ENCODE measurements at places on chromosomes 11 and 22.

DNA sequence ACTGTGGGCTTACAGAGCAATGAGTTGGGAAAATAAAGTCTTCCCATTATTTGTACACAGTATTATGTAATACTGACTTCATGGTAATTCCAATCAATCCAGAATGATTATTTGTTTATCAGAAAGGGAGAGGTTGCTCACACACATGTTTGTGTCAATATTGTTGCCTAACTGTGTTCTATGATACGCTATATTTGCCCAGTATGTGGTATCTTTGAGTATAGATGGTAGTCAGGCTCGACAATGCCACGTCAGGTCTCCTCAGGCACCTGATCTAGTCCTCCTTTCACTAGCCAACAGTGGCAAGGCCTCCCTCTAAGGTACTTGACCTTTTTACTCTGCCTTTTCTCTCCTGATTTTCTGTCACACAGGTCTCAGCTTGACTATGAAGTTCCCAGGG is 5.3 kb downstream of the DNHD1 start:
- no peak overlapping the region for H3K27ac ChIP-seq
- no peak for DNase-seq
- no peaks in the 10 kb centered on the region for H3K27me3 ChIP-seq
- no peaks in the 10 kb centered on the region for H3K36me3 ChIP-seq
- H3K4me3 ChIP-seq = no peak overlapping the region

- no peak for DNase-seq
- H3K4me1 ChIP-seq = peaks cover 29% of the 10 kb centered on the region
- H3K4me3 ChIP-seq = no peak overlapping the region
- H3K27me3 ChIP-seq = no peaks in the 10 kb centered on the region
- H3K27ac ChIP-seq = peak overlapping the region; percentile 23
Observed at GRCh38 chr22:40498420-40499208, 128.2 kb downstream of the SGSM3 start.

GRCh38 chr11:118635237-118635591 is 27.8 kb downstream of the PHLDB1 start:
- DNase-seq = no peak
- no peaks in the 10 kb centered on the region for H3K36me3 ChIP-seq
- no peaks in the 10 kb centered on the region for H3K27me3 ChIP-seq
- H3K27ac ChIP-seq = peak overlapping the region; percentile 60

DNA sequence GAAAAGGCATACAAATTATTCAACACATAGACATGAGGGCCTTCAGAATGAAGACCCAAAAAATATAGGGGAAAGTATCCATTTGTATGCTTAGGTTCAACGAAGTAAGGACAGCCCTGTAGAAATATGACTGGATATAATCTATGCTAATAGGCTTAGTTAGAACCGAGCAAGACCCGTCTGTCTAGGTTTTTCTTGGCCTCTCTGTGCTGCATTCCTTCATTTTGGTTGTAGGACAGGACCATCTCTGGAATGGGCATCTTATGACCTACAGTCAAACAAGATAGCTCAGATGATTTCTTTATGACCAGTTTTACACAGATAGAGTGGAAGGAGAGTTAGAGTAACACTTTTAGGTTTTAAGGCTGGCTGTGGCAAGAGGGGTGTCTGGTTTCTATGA is 5.6 kb upstream of the MS4A7 start:
- H3K4me3 ChIP-seq = no peak overlapping the region
- H3K4me1 ChIP-seq = no peaks in the 10 kb centered on the region
- no peaks in the 10 kb centered on the region for H3K27me3 ChIP-seq
- no peak overlapping the region for H3K27ac ChIP-seq
- no peaks in the 10 kb centered on the region for H3K36me3 ChIP-seq

GRCh38 chr22:49724030-49724892 is 103.4 kb downstream of the BRD1 start:
- H3K27ac ChIP-seq = no peak overlapping the region
- no peaks in the 10 kb centered on the region for H3K36me3 ChIP-seq
- H3K4me1 ChIP-seq = no peaks in the 10 kb centered on the region
- DNase-seq = no peak

GRCh38 chr11:47991894-47992293 is 11.5 kb downstream of the PTPRJ start:
- H3K27me3 ChIP-seq = no peaks in the 10 kb centered on the region
- H3K27ac ChIP-seq = peak overlapping the region; percentile 78
- peaks cover 13% of the 10 kb centered on the region for H3K4me1 ChIP-seq
